Stimulated activated CD8-positive, alpha-beta memory T cell treated with anti-CD3 and anti-CD28 coated beads, Interleukin-7, amount 100 ng/mL, for 1 hour (primary cell): ENCODE measurements at places on chromosomes 11 and 22.

- no peak for DNase-seq
Observed at GRCh38 chr11:92225125-92225567, 528 bp downstream of the FAT3 start.

DNA sequence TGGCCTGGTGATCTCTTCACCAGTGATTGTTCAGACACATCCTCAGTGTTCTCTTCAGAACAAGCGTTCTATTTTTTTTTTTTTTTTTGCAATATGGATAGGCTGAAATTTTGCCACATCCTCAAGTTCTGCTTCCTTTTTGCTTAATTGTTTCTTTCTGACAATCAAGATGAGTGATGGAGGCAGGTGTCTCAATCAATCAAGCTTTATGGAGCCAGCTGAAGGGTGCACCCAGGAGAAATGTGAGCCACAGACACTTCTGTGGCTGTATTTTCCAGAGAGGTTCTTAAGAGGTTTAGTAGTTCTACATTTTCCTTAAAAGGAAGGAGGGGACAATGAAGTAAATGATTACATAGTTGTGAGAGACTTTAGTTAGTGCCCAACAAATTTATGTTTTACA, 43.9 kb upstream of the ASPHD2 start:
- no peak for DNase-seq

GRCh38 chr11:12863605-12864121, 145.5 kb upstream of the RASSF10 start:
- no peak for DNase-seq

DNA sequence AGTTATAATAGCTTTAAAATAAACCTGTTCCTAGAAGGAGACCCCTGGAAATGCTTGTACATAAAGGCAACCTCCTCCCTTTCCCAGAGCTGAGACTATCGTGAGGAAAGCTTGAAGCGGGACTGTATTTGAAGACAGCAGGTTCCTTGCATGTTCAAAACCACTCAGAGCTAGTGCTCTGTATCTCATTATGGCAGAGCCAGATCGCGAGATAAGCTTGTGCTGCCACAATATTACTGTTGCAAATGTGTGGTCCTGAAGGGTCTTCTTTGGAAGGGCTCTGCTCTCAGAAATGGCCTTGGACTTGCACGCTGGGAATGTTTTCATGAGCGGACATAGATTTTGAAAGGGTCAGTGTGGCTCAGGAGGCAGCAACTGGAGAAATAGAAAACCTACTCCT, 168.2 kb downstream of the KIRREL3 start:
- DNase-seq: no peak

DNA sequence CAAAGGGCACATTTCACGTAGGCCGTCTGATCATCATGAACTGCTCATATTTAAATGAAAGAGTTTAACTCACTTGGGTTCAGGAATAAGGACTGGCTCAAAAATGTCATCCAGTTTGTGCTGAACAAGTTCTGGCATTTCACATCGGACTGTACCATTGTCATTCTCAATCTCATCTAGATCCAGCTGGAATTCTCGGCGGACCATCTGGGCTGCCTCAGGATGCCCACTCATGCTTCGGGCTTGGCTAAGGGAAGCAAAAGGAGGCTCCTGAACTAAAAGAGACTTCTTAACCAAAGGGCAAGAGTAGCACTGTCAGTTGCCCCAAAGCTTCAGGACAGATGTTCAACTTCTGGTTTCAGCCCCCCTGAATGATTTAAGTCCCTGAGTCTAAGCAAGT, 40.2 kb downstream of the F2 start:
- DNase-seq: no peak

- DNase-seq: no peak
Observed at GRCh38 chr11:117559698-117560097, 232.0 kb downstream of the CEP164 start.

DNA sequence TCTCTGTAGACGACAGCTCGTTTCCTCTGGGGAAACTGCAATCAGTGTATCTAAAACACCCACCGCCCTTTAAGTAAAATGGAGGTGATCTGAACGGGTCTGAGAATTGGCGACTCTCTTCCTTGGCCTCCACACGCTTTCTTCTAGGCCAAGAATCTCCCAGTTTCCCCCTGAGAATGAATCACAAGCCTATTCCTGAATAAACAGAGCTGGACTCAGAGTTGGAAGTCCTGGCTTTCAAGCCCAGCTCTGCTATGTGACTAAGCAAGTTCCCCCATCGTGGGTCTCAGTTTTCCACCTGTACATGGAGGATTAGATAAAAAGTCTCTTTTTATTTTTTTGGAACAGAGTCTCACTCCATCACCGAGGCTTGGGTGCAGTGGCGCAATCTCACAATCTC, 200.4 kb downstream of the MN1 start:
- no peak for DNase-seq
